IPS DF 19.7 (cell line): ENCODE measurements at places on chromosomes 5 and 9.

- no peak for DNase-seq
Observed at GRCh38 chr9:135222881-135223760, 135.7 kb downstream of the OLFM1 start.

DNA sequence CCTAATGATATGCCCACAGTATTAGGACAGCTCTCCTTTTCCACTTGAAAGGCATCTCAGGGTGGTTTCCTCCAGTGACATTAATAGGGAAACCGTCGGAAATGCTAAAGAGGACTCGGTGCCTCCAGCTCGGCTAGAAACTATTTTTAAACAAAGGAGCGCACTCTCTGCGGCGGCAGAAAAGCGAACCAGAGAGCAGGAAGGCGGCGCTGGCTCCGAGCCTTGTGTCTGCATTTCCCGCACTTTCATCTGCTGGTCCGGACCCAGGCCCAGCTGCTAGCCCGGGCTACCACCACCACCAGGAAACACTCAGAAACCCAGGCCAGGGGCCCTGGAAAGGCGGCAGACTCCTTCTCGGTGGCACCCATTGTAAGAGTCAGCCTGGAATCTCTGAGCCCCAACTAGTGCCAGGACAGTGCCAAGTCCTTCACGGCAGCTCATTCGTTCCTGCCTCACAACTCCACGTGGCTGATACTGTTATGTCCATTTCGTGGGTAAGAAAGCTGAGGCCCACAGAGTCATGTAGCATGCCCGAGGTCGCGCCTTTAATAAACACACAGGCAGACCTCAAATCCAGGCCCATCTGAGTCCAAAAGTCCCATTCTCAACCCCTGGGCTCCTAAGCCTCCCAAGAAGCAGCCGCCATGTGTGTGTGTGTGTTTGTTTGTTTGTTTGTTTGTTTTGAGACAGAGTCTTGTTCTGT, 73.9 kb downstream of the VAV2 start:
- no peak for DNase-seq

DNA sequence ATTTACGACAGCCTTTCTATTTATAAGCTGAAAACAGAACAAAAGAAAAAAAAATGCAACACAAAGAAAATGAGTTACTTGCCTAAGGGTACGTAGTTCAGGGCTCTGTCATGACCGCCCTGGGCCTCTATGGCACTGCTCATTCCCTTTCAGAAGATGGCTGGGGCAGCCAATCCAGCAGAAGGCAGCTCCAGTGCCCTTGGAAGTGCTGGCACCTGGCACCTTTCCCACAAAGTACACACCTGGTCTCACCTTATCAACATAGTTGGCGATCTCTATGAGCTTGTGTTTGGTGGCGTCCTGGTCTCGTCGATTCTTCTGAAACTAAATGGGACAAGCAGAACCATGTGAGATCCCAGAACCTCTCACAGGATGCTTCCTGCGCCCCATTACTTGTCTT, 53.2 kb downstream of the NIPAL4 start:
- DNase-seq: no peak

GRCh38 chr5:26622947-26623346, 415.4 kb downstream of the CDH9 start:
- no peak for DNase-seq

DNA sequence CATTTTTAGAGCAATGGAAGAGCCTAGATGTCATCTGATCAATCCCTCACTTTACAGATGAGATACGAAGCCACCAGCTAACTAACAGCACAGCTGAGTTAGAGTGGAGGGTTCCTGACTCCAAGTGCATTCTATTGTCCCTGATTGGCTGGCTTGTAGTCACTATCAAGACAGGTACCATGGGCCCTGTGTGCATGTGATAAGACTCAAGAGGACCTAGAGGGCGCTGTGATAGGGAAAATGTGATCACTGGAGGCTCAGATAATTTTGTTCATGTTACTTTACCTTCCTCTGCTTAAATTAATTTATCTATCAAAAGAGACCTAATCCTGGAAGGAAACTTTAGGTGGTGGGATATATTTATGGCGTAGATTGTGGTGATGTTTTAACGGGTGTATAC, 19.5 kb upstream of the SNAPC3 start:
- DNase-seq: peak; percentile 73
